ENCODE measurements at places on chromosomes 12 and 14. TPM values are rescaled to one million over a fixed set of nuclear protein-coding genes. Genes with fewer than 3 reads are reported as not detected.

PSME1 gene
- 1,240 TPM for polyA plus RNA-seq

TRHDE gene
- polyA plus RNA-seq, result not detected

GRCh38 chr14:75884198-75884611, 97.6 kb downstream of the TGFB3 start:
- no peak for DNase-seq

DNA sequence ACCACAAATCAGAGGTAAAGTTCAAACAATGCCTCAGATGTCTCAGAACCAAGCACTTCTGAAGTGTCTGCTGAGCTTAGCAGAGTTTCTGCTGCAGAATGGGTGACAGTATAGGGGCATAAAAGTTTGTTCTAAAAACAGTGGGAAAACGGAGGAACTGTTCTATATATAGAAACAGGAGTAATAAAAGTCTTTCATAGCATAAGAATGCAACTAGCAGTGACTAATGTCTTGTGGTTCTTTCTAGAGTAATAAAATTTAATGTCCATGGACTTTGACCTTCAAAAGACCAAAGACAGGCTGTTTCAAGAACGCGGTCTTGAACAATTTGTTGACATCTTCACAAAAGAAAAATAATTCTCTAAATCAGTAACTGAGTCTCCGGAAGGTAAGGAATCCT, 107.5 kb upstream of the FAR2 start:
- DNase-seq, result no peak

DNA sequence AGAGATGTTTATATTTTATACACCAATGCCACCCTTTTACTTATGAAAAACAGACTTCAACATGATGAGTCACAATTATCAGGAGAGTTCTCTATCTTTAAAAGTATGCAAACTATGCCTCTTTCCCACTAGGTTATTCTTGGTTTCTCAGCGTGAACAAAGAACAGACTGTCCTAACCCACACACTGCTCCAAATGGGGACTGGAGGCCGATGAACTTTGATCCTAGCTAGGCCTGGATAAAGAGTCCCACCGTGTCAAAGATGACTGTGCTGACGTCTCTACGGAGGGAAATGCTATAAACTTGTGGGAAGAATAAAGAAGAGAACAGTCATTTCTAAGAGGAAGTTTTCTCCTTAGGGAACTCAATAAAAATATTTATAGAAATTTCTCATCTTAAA, 160.1 kb downstream of the EPS8 start:
- no peak for DNase-seq

GRCh38 chr12:110790301-110790700, 47.6 kb upstream of the PPP1CC start:
- no peak for DNase-seq

GRCh38 chr12:77231501-77231918, 166.1 kb upstream of the E2F7 start:
- DNase-seq, result no peak

DNA sequence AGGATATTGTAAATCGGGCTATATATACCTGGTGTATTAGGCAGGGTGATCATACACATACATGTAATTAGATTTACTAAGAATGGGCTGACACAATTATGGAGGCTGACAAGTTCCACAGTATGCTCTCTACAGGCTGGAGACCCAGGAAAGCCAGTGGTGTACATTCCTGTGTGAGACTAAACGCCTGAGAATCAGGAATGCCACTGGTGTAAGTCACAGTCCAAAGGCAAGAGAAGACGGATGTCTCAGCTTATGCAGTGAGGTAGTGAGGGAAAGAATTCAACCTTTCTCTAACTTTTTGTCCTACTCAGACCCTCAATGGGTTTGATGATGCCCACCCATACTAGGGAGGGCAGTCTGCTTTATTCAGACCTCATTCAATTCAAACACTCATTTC, 57.1 kb downstream of the METTL25 start:
- no peak for DNase-seq

- DNase-seq, result no peak
Measured at GRCh38 chr12:29160230-29160629, 11.2 kb downstream of the FAR2 start.
